Lower leg skin (tissue), 4 donors: ENCODE measurements at places on chromosomes 13 and 19.

GRCh38 chr13:52374389-52374788, 31.6 kb downstream of the THSD1 start:
- no peak for DNase-seq

DNA sequence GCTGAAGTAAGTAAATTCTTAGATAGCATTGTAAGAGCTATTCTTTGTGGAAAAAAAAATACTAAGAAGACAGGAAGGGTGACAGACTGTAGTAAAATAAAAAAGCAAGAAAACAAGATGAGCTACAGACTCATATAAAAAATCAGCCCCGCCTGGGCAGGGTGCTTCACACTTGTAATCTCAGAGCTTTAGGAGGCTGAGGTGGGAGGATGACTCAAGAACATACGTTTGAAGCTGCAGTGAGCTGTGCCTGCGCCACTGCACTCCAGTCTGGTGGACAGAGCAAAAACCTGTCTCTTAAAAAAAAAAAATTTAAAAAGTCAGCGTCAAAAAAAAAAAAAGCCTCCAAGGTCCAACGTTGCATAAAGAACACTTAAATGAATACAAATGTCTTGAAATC, 102.1 kb downstream of the VWA8 start:
- DNase-seq: no peak

DNA sequence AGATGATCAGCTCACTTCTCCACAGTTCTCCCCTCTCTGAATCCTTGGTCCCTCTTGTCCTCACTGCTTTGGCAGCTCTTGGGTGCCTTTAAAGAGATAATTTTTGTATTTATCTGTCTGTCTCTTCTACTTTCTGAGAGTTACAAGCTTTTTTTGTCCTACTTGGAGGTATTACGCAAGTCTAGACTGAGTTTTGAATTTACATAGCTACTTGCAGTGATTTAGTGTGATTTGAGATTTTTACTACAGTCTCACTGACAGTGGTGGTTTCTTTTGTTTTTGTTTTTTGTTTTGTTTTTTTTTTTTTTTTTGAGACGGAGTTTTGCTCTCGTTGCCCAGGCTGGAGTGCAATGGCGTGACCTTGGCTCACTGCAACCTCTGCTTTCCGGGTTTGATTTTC, 22.1 kb downstream of the URI1 start:
- no peak for DNase-seq

GRCh38 chr13:99845161-99845874, 126.2 kb downstream of the ZIC5 start:
- DNase-seq: no peak

DNA sequence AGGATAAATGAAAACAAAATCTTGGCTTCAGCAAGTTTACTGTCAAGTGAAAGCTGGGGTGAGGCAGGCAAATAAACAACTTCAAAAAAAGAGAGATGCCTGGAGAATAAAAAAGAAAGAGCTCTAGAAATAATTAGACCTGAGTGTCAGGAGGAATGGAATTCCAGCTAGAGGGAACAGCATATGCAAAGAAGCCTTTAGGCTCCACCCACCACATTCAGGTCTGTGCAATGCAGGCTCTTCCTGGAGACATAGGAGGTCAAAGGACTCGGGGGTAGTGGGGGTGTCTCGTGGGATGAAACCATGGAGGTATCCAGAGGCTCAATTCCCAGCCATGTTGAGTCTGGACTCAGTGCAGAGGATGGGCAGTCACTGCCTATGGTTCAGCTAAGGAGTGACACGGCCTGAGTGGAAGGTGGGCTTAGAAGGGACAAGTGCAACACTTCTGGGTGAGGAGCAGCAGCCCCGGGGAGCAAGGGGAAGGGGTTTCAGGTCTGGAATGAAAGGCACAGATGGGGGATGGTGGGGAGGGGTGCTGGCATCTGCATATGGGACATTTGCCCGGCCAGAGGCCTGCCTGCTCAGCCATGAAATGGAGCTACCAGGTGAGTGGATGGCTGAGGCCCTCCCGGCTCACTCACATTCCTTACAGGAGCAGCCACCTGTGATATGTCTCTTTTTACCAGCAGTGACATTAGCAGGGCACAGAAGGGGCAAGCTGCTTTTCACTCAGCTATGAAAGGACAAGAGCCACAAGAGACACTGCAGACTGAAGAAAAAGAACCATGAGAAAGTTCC, 12.3 kb downstream of the LATS2 start:
- peak; percentile 72 for DNase-seq

DNA sequence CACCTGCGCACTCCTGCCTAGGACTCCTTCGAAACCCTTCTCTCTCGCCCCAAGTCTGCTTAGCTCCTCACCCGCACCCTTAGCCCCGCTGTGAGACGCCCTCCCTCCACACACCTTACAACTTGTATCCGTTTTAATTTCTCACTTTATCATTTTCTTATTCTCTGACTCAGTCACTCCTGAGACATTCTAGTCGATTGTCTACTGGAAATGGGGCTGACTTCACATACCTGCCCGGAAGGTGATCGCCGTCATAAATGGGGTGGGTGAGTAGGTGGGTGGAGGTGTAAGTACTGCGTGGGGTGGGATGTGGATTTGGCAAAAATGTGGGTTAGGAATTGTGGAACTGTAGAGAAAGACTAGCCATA, 714 bp downstream of the NDFIP2 start:
- no peak for DNase-seq

GRCh38 chr13:111005808-111006505, 91.1 kb upstream of the ANKRD10 start:
- no peak for DNase-seq

- no peak for DNase-seq
Observed at GRCh38 chr13:30418717-30419459, 3.4 kb upstream of the UBE2L5 start.

DNA sequence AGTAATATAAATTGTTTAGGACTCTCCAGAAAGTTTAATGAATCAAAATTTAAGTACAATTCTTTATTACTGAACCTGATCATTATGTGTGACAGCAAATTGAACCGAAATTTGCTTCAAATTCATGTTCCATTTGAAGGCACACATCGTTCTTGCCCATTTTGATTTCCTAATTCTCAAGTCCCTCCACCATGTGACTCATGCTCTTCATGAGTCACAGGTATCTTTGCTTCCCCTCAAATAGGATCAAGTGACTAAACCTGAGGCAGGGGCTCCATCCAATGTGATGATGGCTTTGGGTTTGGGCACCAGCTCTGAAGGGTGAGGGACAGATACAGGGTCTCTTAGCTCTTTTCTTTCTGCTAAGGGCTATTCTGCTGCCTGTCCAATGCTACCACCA, 86.1 kb downstream of the THSD1 start:
- DNase-seq: no peak

DNA sequence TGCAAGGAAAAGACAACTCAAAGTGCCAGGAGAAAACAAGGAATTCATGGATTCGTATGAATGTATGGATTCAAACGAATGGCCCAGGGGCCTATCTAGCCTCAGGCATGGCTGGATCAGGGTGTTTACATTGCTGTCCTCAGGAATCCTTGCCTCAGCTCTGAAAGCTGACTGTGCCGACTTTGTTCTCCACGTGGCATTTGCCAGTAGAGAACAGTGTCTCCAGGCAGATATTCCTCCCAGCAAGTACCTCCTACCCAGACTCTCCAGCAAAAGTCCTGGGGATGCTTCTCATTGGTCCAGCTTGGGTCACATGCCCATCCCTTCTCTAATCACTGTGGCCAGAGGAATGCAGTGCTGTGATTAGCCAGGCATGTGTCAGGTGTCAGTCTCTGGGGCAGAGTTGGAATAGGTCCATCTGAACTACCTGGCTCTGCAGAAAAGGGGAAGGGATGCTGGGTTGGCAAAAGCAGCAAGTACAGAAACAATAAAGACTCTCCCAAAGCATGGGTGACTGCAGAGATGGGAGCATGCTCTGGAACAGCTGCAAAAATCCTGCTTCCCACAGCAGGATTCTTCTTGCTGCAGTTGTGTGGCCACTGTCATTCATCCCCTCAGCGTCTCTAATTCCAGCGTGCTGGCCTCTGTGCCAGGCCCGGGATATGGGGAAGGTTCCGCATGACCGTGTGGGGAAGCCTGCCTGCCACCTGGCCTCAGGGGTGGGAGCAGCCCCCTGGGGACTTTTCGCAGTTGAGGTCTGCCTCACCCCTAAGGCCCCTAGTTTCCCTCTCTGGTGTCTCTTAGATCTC, 30.0 kb downstream of the CCNE1 start:
- no peak for DNase-seq

GRCh38 chr19:35403116-35403760, 32.4 kb downstream of the GPR42 start:
- DNase-seq: no peak

GRCh38 chr13:107866032-107866940, 349.1 kb downstream of the LIG4 start:
- no peak for DNase-seq

DNA sequence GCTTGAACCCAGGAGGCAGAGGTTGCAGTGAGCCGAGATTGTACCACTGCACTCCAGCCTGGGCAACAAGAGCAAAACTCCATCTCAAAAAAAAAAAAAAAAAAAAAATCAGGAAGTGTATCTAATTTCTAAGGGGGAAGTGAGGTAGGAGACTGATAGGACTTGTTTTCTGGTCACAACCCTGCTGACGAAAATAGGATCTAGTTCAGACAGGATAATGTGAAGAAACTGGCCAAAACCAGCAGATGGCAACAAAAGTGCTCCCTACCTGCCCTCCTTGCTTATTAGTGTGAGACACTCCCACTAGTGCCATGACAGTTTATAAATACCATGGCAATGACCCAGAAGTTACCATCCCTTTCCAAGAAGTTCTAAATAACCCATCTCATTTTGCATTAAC, 36.0 kb upstream of the KPNA3 start:
- DNase-seq: no peak

- DNase-seq: no peak
Observed at GRCh38 chr19:5594521-5594950, 26.8 kb upstream of the TINCR start.

DNA sequence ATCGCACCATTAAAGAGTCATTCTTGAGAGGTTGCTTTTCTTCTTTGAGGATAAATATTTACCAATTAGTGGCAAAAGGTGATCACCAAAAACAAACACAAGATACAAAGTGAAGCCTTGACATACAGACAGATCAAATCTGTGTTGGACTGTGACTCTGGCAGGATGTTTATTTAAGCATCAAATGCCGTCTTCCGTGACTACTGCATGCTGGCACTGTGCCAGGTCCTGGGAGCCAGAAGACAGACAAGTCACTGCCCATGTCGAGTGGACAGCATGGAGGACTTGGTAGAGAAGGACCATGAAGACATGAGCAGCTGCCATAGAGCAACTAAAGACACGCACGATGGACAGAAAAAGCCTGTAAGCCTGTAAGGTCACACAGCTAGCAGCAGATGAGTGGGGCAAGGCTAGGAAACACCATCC, 92.8 kb upstream of the FARP1 start:
- DNase-seq: no peak

- DNase-seq: no peak
Observed at GRCh38 chr13:73190477-73190876, 131.7 kb downstream of the KLF5 start.

DNA sequence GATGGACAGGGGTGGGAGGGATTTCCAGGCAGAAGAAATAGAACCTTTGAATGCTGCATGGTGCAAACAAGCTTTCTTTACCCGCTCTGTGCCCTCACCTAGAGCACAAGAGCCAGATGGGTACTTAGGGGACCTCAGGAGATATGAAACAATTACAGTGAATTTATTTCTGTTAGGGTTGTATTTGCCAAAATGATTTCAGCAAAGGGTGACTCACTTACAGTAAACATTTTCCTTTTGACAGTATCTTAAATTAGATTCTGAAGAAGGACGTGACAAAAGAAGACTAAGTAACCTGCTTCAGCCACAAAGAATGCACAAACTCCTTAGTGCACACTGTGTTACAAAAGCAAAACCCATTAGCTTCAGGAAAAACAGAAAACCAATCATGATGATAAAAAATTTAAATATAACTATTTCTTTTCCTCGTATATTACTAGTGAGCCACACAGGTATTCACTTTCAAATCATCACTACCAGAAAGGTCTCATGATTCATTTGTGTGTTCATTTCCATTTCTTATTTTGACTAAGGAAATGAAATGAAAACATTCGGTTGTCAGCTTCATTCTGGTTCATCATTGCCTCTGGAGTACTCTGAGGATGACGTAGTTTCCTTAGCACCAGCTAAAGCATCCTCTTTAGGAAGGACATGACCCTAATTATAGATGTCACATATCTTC, 158.8 kb downstream of the NHLRC3 start:
- no peak for DNase-seq

- DNase-seq: no peak
Observed at GRCh38 chr19:18477974-18478373, 40.0 kb upstream of the ISYNA1 start.
